ENCODE measurements at places on chromosomes 6 and 20. TPM values are rescaled to one million over a fixed set of nuclear protein-coding genes. Genes with fewer than 3 reads are reported as not detected.

Gene GABRR1
- total RNA-seq: not detected

Gene TFAP2C
- total RNA-seq: not detected

Gene OR2J2
- not detected for total RNA-seq

Gene ZBTB12
- total RNA-seq: 3.0 TPM

Gene TSPO2
- not detected for total RNA-seq

Gene SULF2
- 1.8 TPM for total RNA-seq

Gene SAPCD1
- 5.8 TPM for total RNA-seq

Gene DNMT3B
- 4.0 TPM for total RNA-seq

Gene UBD
- not detected for total RNA-seq

Gene OR2H2
- not detected for total RNA-seq

Gene OXT
- total RNA-seq: not detected

Gene RCAN2
- 2.0 TPM for total RNA-seq

Gene NNAT
- total RNA-seq: 32.0 TPM

Gene NEU1
- total RNA-seq: 53.8 TPM

Gene ASIP
- not detected for total RNA-seq

Gene HSPA1B
- 118 TPM for total RNA-seq

Gene SEL1L2
- not detected for total RNA-seq

Gene MUC21
- total RNA-seq: not detected

Gene HLA-DMB
- total RNA-seq: not detected

Gene TTBK1
- not detected for total RNA-seq

Gene MCCD1
- total RNA-seq: not detected

Gene PPP1R3D
- 3.4 TPM for total RNA-seq

Gene POU5F1
- not detected for total RNA-seq

Gene ZNF831
- total RNA-seq: not detected

Gene STAU1
- total RNA-seq: 37.9 TPM

Gene LAMP5
- not detected for total RNA-seq

Gene TENT5A
- 1.7 TPM for total RNA-seq

Gene ID4
- total RNA-seq: 0.89 TPM

Gene SLC22A3
- total RNA-seq: not detected

Gene ZSCAN9
- 8.1 TPM for total RNA-seq

Gene FOXA2
- total RNA-seq: not detected

Gene ANGPT4
- total RNA-seq: under 0.01 TPM

Gene MLN
- total RNA-seq: not detected

Gene CLIC1
- total RNA-seq: 974 TPM

Gene MCHR2
- not detected for total RNA-seq

Gene TNFRSF21
- total RNA-seq: 6.7 TPM

Gene IL17F
- not detected for total RNA-seq

Gene ADGRF5
- under 0.01 TPM for total RNA-seq

Gene GSTA3
- not detected for total RNA-seq

Gene RWDD1
- total RNA-seq: 22.1 TPM

Gene RSPO4
- not detected for total RNA-seq

Gene KHDRBS2
- total RNA-seq: not detected

Gene CMTR1
- total RNA-seq: 21.2 TPM

Gene LTB
- not detected for total RNA-seq

Gene PBOV1
- not detected for total RNA-seq

Gene ADGB
- total RNA-seq: not detected

Gene CDSN
- not detected for total RNA-seq

Gene IMPG1
- not detected for total RNA-seq
